ENCODE measurements at places on chromosomes 13 and 19. TPM values are rescaled to one million over a fixed set of nuclear protein-coding genes. Genes with fewer than 3 reads are reported as not detected.

DNA sequence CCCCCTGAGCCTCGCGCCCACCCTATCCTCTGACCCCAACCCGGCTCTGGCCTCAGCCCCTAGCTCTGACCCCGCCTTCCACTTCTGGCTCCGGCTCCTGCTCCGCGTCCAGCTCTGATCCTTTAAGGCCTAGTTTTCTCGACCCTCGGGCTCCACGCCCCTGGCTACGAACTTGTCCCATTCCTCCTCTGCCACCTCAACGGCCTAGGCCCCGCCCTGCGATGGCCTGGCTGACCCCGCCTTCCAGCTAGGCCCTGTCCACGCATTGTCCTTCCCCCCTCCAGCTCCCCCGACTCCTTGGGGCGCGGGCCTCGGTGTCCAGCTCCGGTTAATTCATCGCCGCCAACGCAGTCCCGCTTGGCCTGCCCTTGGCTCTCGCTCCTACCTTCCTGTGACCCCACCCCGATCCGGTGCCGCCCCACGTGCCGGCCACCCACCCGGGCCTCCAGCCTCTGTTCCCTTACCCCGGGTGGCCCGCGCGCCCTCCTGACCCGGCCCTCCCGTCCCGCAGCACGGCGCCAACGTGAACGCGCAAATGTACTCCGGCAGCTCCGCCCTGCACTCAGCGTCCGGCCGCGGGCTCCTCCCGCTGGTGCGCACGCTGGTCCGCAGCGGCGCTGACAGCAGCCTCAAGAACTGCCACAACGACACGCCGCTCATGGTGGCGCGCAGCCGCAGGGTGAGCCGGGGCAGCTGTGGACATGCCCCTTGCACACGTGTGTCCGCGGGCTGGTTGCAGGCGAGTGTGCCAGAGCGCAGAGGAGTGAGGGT lies 9.4 kb downstream of the BCL3 start:
- peak; percentile 82 for DNase-seq

- DNase-seq = no peak
Measured at GRCh38 chr19:16726916-16727315, 7.3 kb downstream of the NWD1 start.

- DNase-seq = no peak
Measured at GRCh38 chr13:110012102-110012739, 225.8 kb upstream of the IRS2 start.

GRCh38 chr13:103134271-103134670 lies 68.1 kb upstream of the SLC10A2 start:
- DNase-seq = no peak

GRCh38 chr13:72129117-72129516 lies 262.1 kb upstream of the DACH1 start:
- DNase-seq = no peak

DNA sequence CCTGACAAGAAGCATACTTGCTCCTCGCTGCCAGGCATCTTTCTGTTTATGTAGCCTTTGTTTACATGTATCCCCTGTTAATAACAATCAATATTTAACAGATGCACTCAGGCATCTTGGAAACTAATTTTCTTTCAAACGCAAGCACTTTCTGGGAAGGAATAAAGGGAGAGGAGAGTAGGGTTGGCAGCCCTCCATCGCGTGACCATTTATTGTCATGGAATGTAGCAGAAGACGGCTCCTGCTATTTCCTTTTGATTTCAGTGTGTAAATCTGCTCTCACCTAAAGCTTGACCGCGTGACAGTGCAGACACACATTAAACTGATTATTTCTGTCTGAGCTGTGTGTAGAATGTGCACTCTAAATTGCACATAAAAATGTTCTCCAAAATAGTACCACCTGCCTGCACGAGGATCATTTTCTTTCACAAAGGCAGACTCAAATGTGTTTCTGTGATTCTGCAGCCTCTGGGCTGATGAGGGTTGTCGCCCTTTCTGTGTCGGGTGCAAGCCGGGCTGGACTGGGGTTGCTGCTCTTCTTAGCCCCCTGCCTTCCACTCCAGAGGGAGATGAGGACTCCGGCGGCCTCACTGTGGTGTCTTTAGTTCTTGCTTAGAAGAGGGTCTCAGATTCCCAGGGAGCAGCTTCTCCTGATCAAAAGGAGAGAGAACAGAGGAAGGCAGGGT lies 223.5 kb upstream of the MAB21L1 start:
- no peak for DNase-seq

GRCh38 chr13:90311929-90312328 lies 1035.6 kb upstream of the MIR17HG start:
- DNase-seq = no peak

Gene KCTD4
- 0.60 TPM for total RNA-seq

Gene NXNL1
- total RNA-seq = not detected

Gene CCDC70
- total RNA-seq = not detected

Gene RNF17
- total RNA-seq = not detected

Gene F2RL3
- total RNA-seq = 9.9 TPM

Gene STOML3
- total RNA-seq = not detected
